Putamen (tissue), 1 donor: ENCODE measurements at places on chromosomes 4 and X.
A peak's percentile ranks its signal among the peaks of the same experiment; 100 is the strongest.

- no peak for DNase-seq
Measured at GRCh38 chrX:16140448-16140847, 17.1 kb downstream of the GRPR start.

- no peak for DNase-seq
Measured at GRCh38 chr4:185412412-185412811, 13.4 kb downstream of the UFSP2 start.

DNA sequence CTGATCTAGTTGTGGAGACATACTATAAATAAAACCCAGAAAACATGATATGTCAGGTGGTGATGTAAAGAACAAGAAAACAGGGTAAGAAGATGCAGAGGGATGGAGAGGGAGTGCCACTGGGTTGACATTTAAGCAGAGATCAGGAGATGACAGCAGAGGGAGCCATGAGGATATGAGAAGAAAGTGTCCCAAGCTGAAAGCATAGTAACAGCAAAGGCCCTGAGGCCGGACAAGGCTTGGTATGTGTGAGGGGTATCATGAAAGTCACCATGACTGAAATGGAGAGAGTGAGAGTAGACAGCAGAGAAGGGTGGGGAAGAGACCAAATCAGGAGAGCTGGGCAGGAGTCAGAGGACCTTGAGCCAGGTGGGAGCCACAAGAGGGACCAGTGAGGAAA lies 3.4 kb downstream of the GPKOW start:
- DNase-seq, result no peak

- DNase-seq, result no peak
Measured at GRCh38 chr4:153465140-153465539, 1.0 kb upstream of the TMEM131L start.

DNA sequence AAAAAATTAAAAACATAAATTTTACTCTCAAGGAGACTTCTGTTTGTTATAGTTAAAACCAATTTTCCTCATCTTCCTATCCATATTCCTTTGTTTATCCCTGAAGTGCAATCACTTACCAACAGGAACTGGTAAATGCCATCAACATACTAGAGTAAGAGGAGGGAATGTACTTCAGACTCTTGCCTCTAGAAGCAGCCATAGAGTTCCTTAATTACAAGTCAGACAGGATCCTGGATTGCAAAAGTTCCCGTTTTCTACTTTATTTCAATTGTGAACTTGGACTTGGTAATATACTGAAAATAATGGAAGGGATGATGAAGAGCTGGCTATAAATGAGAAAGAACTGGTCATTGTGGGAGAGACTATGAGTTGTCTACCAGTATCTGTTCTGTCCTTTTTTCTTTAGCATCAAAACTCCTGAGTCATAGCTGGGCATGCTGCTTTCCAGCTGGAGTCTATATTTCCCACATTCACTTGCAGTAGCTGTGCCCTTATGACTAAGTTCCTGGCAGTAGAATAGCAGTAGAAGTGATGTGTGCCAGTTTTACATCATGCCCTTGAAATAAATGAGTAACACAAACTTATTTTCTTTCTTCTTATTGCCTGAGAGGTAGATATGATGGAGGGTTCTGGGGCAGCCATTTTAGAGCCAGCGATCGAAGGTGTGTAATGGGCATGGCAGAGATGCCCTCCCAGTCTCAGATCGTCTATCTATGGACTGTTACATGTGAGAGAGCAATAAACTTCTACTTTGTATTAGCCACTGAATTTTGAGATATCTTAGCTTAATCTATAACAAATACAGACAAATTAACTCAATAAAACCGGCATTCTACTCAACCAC lies 26.8 kb upstream of the SPARCL1 start:
- DNase-seq, result no peak

GRCh38 chrX:41588271-41588670 lies 100.5 kb upstream of the GPR34 start:
- no peak for DNase-seq

DNA sequence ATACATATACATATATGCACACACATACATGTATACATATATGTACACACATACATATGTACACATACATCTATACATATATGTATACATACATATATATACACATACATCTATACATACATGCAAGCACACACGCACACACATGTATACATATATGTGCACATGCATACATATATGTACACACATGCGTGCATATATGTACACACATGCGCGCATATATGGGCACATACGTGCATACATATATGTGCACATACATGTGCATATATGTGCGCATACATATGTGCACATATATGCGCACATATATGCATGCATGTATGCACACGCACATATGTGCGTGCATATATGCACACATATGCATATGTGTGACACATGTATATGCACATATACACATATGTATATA lies 7.3 kb upstream of the MPC1L start:
- no peak for DNase-seq

DNA sequence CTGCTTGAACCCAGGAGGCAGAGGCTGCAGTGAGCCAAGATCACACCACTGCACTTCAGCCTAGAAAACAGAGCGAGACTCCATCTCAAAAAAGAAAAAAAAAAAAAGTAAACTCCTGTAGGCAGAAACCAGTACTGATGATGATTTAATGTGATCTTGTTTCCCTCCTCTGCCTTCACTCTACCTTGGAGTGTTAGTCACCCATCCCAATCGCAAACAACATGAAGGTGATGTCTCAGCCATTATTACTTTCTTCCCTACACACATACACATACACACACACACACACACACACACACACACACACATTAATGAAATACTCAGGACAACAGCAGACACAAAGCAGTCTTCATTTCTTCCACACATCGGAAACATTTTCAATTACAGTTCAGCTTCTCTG lies 15.6 kb downstream of the XKRX start:
- DNase-seq, result no peak

- no peak for DNase-seq
Measured at GRCh38 chr4:25958110-25958509, 44.1 kb downstream of the SMIM20 start.

GRCh38 chr4:53511014-53511413 lies 80.3 kb downstream of the LNX1 start:
- DNase-seq, result no peak

DNA sequence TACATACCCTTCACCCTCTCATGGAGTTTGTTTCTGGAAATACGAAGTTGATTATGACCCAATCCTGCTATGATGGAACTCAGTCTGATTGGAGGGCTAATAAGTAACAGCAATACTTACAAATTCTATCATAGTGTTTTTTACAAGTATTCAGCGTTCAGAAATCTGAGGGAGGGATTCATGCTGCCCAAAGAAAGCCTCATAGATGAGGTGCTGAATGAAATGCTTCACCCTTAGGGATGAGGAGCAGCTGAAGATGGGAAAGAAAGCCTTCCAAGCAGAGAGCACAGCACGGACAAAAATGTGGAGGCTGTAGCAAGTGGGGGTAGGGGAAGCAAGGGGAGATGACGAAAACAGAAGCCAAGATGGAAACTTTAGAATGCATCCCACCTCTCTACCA lies 27.9 kb upstream of the TBC1D1 start:
- no peak for DNase-seq

- DNase-seq, result no peak
Measured at GRCh38 chrX:154310616-154311536, 15.3 kb downstream of the TKTL1 start.

GRCh38 chrX:72131317-72132294 lies at the start of gene RTL5:
RTL5 (minus strand) TSS chrX:72131915.
- DNase-seq, result peak; percentile 89

DNA sequence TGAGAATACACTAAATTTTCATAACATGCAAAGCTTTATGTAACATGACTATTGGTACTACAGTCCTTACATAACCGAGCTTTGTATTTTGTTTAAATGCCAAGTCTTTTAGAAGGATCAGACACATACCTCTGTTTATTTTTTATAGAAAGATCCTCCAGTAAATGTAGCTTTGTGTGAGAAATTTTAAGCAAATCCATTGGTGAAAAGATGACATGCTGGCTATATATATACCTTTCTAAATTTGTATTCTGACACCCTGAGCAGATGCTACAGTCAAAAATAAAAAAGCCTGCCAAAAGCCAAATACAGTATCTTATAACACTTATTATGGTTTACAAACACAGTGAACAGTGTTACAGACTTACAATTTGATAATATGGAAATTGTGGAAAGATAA lies at the start of gene YIPF7:
YIPF7 (minus strand) TSS at position 201 of the 400 bp plus-strand sequence. CDS start 1,525 bp downstream, outside the sequence.
- no peak for DNase-seq

GRCh38 chr4:117660668-117661067 lies 373.6 kb upstream of the NDST3 start:
- no peak for DNase-seq

DNA sequence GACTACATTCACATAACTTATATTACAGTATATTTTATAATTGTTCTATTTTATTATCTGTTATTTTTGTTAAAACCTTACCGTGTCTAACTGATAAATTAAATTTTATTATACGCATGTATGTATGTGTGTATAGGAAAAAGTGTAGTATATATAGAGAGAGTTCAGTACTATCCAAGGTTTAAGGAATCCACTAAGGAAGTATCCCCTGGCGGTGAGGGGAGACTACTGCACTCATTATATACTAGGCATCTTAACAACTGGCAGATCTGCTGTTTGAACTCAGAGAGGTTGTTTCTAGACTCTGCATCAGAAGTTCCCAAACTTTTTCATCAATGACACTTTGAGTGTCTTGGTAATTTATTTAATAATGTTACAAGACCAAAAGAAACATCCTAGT lies 70.9 kb downstream of the NDST4 start:
- no peak for DNase-seq

DNA sequence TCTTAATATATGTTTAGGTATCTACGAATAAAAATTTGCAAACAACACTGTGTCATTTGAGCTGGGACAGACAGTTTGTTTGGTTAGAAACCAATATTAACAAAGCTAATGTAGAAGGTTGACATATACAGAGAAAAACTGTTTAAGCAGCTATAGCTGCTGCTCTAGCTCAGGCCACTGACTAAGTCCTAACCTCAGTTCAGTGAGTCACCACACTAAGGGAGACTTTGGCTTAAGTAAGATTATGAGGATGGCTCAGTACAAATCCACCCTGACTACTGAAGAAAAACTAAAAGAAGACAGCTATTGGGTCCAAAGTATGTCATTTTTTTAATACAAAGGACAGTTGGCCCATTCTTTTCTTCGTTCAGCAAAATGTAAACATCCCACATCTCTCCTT lies 717.3 kb upstream of the ACTRT1 start:
- DNase-seq, result no peak

GRCh38 chrX:1835056-1835455 lies 220.2 kb downstream of the ASMT start:
- DNase-seq, result no peak

DNA sequence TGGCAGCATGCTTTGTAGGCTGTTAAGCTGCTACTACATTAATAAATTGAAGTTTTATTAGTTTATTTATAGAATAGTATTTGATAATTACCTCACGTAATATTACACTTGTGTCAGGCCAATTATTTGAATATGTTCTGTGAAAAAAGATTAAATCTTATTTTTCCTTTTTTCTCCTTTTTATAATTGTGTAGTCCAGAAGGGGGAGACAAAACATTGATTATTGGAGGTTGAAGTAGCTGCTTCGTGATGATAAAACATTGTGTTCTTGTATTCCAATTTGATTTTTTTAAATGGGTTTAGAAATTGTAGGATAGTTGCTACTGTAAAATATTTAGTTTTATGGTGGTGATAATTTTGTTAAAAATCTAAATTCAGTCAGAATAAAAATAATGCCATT lies 85.7 kb downstream of the DIAPH2 start:
- no peak for DNase-seq

DNA sequence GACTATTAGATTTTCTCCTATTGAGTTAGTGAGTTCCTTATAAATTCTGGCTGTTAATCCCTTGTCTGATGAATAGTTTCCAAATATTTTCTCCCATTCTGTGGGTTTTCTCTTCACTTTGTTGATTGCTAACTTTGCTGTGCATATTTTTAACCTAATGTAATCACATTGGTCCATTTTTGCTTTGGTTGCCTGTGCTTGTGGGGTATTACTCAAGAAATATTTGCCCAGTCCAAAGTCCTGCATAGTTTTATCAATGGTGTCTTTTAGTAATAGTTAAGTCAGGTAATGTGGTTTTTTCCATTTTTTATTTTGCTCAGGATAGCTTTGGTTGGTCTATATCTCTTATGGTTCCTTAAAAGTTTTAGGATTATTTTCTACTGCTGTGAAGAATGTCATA lies 490.3 kb downstream of the ARAP2 start:
- no peak for DNase-seq

GRCh38 chr4:186149872-186150271 lies 41.5 kb upstream of the CYP4V2 start:
- DNase-seq, result peak; percentile 43

- no peak for DNase-seq
Measured at GRCh38 chr4:53571936-53572599, 19.2 kb downstream of the LNX1 start.

DNA sequence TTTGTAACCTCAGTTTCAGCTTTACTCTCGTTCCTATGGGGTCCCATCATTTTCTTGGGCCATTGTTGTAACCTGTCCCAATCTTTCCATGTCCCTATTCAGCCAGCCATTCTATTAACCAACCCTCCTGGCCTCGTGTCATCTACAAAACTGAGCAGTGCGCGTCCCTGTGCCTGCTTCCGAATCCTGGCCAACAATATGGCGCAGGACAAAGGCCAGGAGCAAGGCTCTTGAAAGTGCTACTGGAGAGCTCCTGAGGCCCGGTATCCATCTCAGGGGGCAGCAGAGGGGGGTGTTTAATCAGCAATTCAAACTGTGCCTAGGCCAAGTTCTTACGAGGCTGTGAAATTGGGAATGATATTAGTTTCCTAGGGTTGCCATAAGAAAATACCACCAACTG lies 41.2 kb upstream of the APLN start:
- no peak for DNase-seq

- DNase-seq, result no peak
Measured at GRCh38 chr4:48629458-48629857, 139.4 kb downstream of the ZAR1 start.

DNA sequence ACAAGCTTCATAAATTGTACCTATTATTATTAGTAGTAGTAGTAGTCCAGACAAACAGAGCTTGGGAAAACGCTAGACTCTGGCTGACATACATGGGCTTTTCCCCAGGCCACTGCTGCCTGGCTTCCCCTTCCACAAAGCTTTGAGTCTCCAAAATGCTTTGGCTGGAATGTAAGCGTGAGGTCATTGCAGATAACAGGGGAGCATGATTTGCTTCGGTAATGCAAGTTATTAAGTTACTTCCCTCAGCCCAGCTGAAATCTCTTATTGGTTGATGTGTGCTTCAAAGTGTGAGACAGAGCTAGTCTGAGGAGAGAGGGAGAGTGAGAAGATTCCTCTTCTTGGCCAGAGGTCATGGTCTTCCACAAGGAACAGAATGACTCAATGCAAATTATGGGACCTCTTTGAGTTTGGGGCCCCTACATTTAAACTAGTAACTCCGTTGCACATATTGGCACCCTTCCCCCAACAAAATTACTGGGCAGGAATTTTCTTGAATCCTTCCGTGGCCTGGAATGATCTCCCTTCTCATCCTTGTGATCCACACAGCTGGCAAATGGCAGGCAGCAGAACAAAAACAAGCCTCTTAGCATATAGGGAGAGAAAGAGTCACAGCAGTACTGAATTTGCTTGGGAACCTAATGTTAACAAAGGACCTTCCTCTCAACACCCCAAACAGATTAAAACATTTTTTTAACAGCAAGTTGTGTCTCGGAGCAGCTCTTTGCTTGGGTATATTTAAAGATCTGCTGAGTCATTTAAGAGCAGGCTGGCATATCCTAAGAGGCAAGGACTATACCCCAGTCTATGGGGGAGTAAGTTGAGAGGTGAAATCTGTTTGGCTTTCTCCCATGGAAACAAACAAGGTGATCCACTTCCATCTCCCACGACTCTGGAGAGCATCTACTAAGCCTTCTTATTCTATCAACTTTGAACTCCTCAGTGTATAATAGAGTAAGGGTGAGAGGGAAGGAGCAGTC lies 19.9 kb downstream of the AR start:
- DNase-seq, result no peak
